ENCODE measurements at places on chromosomes 5 and 9.

- no peak overlapping the region for H3K4me3 ChIP-seq
- peaks cover 10% of the 10 kb centered on the region for H3K4me1 ChIP-seq
Observed at GRCh38 chr5:110832683-110833082, 93.9 kb downstream of the SLC25A46 start.

DNA sequence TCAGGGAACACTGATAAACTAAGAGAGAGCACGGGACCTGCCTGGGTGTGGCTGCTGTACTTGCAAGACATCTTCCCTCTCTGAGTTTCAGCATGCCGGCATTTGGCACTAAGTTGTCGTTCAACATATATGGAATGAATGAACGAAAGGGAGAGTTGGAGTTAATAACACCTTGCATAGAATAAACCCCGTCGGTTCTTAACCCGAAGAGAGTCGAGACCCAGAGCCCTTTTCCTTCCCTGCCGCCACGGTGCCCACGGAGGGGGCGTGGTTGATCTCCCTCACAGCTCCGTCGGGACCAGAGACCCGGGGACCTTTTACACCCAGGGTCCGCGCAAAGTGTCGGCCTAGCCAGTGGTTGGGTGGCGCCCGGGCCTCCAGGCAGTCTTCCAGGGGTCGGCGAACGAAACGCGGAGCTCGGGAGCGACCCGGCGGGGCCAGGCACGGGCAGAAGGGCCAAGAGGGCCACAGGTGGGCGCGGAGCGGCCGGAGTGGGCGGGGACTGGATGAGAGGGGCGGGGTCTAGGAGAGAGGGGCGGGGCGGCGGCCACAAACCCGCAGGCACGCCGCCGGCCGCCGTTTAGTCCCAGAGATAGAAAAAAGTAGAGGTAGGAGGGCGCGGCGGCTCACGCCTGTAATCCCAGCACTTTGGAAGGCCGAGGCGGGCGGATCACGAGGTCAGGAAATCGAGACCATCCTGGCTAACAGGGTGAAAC, 735 bp upstream of the RPL26L1 start:
- H3K4me3 ChIP-seq: peak overlapping the region; percentile 100
- peaks cover 13% of the 10 kb centered on the region for H3K36me3 ChIP-seq
- peaks cover 23% of the 10 kb centered on the region for H3K4me1 ChIP-seq
- H3K27ac ChIP-seq: no peak overlapping the region
- H3K27me3 ChIP-seq: no peaks in the 10 kb centered on the region
- DNase-seq: peak; percentile 20

DNA sequence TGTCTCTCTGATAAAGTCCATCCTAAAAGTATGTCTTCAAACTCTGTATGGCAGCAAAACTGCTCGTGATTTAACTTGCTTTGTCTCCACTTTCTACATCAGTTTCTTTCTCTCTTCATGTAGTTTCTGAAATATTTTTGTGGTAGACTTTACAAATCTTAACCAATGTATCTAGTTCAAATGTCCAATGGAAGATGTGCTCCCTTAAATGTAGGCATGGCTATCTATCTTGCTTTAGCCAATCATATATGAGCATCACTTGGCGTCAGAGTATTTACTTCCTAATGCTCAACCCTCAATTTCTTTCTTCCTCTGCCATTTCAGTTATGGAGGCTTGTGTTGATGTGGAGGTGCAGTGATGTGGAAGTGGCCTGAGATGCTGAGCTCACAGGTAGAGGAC, 206.1 kb upstream of the ZNF608 start:
- no peak for DNase-seq
- H3K27ac ChIP-seq: no peak overlapping the region
- H3K4me3 ChIP-seq: no peak overlapping the region
- no peaks in the 10 kb centered on the region for H3K36me3 ChIP-seq

DNA sequence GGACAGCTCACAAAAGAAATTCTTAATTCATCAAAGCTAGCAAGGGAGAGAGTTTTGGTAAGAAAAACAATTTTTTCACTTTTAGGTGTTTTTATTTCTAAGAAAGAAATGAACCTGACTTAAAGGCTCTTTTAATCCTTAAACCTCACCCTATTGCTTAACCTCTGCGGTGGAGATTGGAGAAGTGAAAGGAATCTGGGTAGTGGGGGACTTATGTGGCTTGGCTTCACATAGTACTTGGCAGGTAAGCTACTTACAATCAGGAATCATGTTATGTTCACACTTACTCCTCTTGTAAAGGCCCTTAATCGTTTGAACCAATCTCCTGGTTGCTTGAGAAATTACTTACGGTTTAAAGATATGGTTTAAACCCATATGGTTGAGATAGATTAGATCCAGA, 104.8 kb downstream of the ISOC1 start:
- no peaks in the 10 kb centered on the region for H3K27me3 ChIP-seq
- DNase-seq: no peak
- no peaks in the 10 kb centered on the region for H3K36me3 ChIP-seq
- H3K4me1 ChIP-seq: no peaks in the 10 kb centered on the region
- no peak overlapping the region for H3K27ac ChIP-seq
- no peak overlapping the region for H3K4me3 ChIP-seq

DNA sequence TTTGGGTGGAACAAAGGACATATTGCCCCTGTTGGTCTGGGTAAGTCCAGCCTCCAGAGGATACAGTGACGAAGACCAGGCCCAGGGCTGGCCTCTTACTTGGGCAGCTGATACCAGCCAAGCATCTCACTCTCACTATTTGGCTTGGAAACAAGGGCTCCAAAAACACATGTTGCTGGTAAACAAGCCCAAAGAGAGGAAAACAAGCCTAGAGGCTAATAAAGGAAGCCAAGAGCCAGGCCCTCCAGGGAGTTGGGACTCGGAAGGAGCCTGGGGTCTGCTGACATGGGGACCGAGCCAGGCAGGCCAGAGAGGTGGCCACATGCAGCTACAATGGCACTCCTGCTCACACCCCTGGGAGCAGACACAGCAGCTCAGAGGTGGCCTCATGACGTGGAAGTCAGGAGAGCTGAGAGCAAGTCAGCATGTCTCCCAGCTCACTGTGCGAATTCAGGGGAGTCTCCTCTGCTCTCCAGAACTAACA, 5.7 kb downstream of the SPARC start:
- no peak overlapping the region for H3K4me3 ChIP-seq
- H3K27ac ChIP-seq: no peak overlapping the region
- no peaks in the 10 kb centered on the region for H3K36me3 ChIP-seq
- peaks cover 2% of the 10 kb centered on the region for H3K4me1 ChIP-seq

GRCh38 chr5:155053501-155053900, 39.9 kb downstream of the KIF4B start:
- no peak for DNase-seq
- no peak overlapping the region for H3K4me3 ChIP-seq
- H3K4me1 ChIP-seq: no peaks in the 10 kb centered on the region
- no peak overlapping the region for H3K27ac ChIP-seq
- peaks cover 6% of the 10 kb centered on the region for H3K27me3 ChIP-seq

Data from DND-41 (cell line).